ENCODE measurements at places on chromosomes 11 and 22.
A peak's percentile ranks its signal among the peaks of the same experiment; 100 is the strongest.

- no peak for DNase-seq
These were observed 13.6 kb downstream of the ZC3H12C start for GRCh38 chr11:110106713-110107274.

- no peak for DNase-seq
These were observed 948 bp upstream of the MRTFA start for GRCh38 chr22:40637183-40638150.

GRCh38 chr11:131027491-131027890, 111.2 kb upstream of the SNX19 start:
- DNase-seq, result peak; percentile 19

DNA sequence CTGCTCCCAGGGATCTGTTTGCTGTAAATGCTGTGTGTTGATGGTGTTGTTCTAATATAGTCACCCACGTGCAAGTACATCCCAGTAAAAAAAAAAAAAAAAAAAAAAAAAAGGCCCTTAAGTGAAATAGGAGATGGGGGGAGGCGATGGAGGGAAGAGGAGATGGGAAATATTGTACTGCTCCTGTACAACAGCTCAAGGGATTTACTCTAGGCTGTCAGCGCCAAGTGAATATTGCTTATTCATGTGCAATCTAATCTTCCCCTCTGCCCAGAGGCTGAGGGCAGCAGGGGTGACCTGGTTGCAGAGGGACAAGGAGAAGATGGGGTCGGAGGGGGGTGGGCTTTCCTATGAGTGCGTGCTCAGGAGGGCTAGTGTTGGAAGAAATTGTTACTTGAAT, 206.2 kb upstream of the CADM1 start:
- no peak for DNase-seq

DNA sequence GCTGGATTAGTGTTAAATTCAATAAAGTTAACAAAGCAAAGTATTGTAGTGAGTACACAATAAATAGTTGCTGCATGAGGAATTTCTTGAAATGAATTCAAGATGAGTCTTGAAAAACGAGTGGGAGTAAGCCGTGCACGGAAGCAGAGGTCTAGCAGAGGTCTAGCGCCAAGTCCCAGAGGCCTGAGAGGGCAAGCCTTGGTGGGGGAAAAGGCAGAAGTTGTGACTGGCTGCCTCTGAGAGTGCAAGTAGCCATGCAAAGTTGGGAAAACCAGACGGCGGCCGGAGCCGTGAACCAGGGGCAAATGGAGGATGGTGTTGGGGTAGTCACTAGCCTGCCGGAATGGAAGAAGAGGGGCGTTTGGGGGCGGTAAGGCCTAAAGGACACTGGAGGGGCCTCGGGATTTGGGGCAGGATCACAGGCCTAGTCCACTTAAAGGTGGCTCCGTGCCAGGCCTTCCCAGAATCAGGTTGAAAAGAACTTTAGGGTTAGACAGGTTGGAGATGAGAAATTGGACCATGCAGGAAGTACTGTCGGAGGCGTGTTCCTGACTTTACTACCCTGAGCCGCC, 379 bp upstream of the SLC3A2 start:
- peak; percentile 67 for DNase-seq

Data from fibroblast of villous mesenchyme (primary cell).